ENCODE measurements at places on chromosomes 13 and 19.

- no peak for DNase-seq
Measured at GRCh38 chr19:15398501-15399233, 19.1 kb upstream of the AKAP8 start.

DNA sequence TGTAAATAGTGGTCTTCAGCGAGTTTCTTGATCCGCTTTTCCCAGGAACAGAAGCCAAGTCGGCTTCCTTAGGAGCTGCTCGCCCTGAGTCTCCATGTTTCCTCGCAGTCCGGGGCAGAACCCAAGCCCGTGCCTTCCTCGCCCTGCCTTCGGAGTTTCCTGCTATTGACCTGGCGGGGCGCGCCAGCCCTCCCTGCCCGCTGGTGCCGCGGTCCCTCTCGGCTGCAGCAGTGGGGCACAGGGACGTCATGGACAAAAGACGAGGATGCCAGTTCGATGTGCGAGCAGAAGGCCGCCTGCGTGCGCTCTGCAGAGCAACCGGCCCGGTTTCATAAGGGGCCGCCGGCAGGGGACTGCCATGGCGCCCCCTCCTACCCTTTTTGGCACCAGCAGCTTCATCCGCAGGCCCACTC is 156.6 kb downstream of the TM9SF2 start:
- peak; percentile 42 for DNase-seq

DNA sequence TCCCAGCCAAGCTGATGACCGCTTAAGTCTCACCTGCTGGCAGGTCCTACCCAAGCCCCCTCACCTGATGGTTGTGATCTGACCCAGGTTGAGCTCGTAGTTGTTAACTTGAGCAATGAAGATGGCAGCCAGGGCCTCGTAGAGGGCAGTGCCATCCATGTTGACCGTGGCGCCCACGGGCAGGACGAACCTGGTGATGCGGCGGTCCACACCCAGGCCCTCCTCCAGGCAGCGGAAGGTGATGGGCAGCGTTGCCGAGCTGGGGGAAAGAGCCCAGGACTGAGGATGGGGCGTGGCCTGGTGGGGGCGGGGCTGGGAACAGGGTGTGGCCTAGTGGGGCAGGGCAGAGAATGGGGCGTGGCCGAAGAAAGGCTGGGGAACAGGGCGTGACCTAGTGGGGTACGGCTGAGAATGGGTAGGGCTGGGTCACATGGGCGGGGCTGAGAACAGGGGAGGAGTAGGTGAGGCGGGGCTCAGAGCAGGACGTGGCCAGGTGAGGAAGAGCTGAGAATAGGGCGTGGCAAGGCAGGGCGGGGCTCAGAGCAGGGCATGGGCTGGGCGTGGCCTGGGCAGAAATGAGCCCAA is 12.9 kb downstream of the OR7C2 start:
- no peak for DNase-seq

DNA sequence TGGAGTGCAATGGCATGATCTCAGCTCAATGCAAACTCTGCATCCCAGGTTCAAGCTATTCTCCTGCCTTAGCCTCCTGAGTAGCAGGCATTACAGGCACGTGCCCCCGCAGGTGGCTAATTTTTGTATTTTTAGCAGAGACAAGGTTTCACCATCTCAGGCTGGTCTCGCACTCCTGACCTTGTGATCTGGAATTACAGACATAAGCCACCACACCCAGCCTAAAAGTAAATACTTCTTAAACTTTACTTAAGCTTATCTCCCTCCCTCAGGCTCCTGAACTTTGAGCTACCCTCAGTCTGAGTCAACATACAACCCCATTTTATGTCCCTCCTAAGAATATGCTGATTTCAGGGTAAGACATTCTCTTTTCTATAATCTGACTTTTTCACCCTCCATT is 66.1 kb downstream of the ZNF486 start:
- DNase-seq, result no peak

- DNase-seq, result no peak
Measured at GRCh38 chr13:111923439-111923838, 143.5 kb upstream of the SOX1 start.

DNA sequence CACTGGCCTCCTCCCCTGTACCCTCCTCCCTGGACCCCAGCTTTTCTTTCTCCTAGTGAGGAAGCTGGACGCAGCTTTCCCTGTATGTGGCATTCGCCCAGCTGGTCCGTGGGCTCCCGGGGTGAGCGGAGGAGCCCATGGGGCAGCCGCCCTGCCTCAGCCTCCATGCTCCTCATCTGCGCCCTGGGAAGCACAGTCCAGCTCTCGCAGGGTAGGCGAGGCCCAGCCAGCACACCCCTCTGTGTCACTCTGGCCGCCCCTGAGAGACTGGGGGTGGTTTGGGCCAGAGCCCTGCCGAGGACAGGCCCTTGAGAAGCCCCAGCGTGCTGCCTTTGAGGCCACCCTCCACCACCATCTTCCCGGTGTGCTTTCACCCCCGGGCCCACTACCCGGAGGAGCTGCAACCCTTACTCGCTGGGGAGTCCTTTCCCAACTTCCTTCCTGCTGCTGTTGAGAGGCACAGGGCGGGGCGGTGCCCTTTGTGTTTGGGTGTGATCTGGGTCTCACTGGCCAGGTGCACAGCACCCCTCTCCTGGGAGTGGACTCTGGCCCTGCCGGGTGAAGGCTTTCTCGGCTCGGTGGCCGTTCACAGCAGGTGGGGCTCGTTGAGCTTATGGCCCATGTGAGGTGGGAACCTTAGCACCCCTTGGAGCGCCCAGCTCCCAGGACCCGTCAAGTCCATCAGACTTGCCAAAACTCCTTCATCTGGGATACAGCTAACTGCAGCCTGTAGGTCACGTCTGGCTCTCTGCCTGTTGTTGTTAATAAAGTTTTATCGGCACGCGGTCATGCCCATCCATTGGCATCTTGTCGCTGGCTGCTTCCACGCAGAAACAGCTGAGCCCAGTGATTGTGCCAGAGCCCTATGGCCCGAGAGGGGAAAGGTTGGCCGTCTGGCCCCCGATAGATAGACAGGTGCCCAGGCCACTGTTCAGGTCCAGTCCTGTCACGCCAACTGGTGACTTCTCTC is 3.2 kb downstream of the NCLN start:
- no peak for DNase-seq

DNA sequence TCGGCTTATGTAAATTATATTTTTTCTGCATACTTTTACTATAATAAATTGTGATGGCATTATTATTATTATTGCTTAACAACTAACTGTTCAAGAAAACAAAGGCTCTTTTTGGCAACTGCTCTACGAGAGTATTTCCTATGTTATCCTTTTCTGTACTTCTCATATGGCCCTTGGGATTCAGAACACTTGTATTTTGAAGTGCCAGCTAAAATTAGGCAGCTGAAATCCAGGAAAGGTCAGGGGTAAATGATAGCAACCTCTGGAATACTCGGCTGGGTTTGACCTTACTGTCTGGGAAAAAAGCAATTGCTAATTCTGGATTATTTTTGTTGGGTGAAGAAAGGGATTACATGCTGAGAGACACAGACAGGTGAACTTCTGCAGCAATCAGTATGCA is 23.9 kb downstream of the EDNRB start:
- no peak for DNase-seq

GRCh38 chr13:23956106-23956505 is 58.8 kb upstream of the C1QTNF9B start:
- DNase-seq, result no peak

DNA sequence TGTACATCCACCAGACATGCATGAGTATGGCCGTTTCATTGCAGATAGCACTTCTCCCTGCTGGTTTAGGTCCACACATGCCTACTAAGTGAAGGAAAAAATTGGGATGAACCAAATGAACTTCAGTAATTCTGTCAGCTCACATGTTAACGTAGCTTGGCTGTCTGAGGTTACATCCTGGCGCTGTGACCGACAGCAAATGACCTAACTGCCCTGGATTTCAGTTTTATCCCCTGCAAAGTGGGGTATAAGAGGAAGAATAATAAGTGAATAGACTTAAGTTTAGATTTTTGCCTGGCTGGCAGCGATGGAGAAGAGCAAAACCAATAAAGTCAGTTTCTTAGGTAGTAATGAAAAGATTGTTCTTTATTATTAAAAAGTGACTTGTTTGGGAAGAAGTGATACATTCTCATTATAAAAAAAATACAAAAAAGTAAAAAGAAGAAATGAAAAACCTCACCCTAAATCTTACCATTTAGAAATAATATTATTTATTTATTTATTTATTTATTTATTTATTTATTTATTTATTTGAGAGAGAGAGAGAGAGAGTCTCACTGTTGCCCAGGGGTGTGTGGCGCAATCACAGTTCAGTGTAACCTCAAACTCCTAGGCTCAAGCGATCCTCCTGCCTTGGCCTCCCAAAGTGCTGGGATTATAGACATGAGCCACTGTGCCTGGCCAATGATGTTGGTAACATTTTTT is 4.2 kb upstream of the RNF113B start:
- DNase-seq, result no peak

- no peak for DNase-seq
Measured at GRCh38 chr13:28329395-28330158, 165.4 kb downstream of the FLT1 start.

DNA sequence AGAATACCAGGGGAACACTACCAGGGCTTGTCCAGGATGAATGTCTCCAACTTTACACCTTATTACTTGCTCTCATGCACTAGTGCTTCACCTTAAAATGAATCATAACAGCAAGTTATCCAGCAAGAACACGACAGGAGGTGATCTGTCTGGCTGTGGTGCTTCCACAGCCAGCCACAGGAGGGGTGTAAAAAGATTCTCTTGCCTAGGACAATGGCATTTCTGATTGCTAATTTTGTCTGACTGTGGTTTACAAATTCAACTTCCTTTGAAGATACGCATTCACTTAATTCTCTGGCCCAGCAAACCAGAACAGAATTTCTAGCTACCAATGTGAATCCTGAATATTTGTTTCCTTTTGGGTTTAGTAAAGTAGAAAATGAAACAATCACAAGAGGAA is 23.1 kb upstream of the COG3 start:
- DNase-seq, result no peak

GRCh38 chr13:60267498-60268202 is 103.9 kb upstream of the DIAPH3 start:
- DNase-seq, result no peak

DNA sequence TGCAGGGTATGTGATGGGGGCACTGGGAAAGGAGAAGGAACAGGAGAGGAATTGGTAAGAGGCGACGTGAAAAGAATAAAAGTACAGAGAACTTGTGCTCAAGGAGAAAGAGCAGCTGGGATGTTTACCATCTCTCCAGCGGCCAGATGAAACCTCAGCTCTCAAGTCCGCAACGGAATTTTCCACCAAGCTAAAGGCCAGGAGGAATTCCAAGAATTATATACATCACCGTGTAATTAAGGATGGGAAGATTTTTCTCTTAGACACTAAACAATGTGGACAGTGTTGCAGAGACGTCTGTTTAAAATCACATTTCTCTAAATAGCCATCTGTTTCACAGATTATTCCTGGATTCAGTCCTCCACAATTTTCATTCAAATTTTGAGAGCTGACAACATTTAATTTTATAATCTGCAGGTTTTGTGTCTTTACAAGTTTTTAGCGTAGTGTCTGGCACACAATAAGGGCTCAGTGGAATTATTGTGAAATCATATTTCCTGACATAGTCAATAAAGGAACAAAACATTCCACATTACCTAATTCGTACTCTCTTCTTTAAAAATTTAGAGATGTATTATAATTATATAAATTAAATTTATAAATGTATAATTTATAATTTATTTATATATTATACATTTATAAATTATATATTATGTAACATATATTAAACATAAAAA is 23.0 kb upstream of the USP29 start:
- no peak for DNase-seq

DNA sequence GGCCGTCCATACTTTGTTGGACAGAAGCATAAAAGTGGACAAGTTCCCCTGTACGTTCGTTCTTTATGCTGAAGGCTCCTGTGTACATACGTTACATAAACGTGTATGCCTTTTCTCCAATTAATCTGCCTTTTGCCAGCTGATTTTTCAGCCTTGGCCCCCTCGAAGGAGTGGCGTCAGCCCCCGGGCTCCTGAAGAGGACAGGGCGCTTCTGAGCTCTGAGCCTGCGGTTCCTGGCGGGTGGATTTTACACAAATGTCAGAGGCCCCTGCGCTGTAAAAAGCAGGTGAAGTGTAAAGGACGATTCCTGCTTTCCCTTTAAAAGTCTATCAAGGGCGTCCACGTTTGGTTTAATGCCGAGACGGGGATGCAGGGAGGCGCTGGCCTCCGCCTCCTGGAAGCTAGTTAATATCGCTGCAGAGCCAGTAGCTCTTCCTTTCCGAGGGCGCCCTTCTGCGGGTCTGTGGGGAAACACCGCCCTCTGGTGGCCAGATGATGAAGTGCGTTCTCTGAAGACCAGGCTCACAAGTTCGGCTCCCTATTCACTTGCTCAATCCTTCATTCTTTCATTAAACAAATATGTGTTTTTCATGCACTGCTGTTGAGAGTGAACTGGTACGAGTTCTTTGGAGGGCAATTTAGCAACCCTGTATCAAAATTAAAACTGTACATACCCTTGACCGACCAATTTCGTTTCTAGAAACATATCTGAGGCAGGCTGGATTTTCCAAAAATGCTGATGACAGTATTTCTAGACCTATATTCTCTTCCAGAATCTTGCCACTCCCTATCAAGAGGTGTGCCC is 62.0 kb downstream of the GPR12 start:
- peak; percentile 84 for DNase-seq

- no peak for DNase-seq
Measured at GRCh38 chr13:25179832-25180774, 8.0 kb upstream of the AMER2 start.

GRCh38 chr13:70339738-70340137 is 231.5 kb upstream of the KLHL1 start:
- DNase-seq, result no peak

DNA sequence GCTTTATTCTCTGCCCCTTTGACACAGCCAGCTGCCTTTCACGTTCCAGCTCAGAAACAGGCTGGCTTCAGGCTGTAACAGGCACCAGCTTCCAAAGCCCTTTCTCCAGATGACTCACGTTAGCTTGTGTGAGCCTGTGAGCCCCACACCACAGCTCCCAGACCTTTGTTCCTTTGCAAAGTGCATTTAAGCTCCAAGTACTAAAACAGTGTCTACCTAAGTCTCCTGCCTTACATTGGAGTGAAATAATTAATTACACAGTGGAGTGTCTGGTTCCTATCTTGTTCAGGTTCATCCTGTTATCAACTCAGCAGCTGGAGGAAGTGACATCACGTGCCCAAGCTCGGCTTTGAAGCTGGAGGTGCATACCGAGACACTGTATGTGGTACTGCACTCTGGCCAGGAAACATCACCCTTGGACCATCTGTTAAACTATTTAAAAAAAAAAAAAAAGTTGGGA is 475.8 kb downstream of the FOXO1 start:
- peak; percentile 73 for DNase-seq

DNA sequence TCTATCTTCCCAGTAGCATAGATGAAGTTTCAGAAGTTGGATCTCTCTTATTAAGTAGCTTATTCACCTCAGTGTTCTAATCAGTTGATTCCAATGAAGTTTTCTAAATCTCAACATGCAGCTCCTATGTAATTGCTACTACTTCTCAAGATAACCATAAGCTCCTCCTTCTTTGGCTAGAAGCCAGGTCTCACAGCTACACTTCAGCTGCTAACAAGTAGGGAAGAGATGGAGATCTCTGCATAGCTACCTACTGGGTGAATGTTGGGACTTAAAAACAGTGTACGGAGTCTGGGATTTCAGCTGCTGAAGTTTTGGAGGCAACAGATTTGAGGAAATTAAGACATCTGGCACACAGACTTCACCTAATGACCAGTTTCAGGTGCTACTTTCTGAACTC is 661.0 kb downstream of the SLITRK1 start:
- no peak for DNase-seq
